ENCODE measurements at places on chromosomes 13 and 19.
A peak's percentile ranks its signal among the peaks of the same experiment; 100 is the strongest.

GRCh38 chr19:16457195-16457953, 14.4 kb downstream of the EPS15L1 start:
- no peak for DNase-seq

GRCh38 chr13:62643799-62644524, 1228.3 kb upstream of the PCDH20 start:
- no peak for DNase-seq

- DNase-seq: no peak
These were observed 48.1 kb downstream of the ZC3H13 start for GRCh38 chr13:46004491-46004890.

DNA sequence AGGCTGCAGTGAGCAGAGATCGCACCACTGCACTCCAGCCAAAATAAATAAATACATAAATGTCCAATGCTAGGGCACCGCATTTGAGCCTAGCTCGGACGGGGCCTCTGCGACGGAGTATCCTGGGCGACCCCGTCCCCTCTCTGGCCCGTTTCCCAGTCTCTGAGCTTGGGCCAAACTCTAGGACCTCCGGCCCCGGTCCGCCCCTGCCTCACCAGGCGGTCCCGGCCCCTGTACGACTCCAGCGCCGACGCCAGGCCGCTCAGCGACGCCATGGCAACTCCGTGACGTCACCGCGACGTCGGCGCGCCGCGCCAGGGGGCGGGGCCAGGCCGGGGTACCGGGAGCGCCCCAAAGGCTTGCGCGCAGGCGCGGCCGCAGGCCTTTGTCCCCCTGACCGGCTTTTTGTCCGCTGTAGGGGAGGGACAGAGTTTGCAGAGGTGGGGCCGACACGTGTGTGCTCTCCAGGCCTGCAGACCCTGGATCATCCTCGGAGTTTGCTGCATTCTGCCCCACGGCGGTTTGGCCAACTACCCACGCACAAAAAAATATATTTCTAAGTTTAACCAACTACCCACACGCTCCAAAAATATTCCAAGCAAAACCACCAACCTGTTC, at the start of gene PEX11G:
Gene PEX11G (minus strand): TSS at position 300 of the 618 bp plus-strand sequence. CDS start 25 bp downstream, at position 275.
- peak; percentile 84 for DNase-seq

DNA sequence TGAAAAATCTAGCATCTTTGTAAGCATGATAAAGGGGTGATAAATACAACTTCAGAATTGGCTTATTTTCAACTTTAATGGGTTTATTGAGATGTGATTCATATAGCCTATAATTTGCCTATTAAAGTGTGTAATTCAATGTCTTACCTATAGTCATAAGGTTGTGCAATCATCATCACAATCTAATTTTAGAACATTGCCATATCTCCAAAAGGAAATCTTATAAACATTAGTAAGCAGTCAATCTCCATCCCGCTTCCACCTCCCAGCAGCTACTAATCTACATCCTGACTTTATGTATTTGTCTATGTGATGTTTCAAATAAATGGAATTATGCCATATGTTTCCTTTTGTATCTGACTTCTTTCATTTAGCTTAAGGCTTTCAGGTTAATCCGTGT, 145.2 kb upstream of the KLHL1 start:
- no peak for DNase-seq

DNA sequence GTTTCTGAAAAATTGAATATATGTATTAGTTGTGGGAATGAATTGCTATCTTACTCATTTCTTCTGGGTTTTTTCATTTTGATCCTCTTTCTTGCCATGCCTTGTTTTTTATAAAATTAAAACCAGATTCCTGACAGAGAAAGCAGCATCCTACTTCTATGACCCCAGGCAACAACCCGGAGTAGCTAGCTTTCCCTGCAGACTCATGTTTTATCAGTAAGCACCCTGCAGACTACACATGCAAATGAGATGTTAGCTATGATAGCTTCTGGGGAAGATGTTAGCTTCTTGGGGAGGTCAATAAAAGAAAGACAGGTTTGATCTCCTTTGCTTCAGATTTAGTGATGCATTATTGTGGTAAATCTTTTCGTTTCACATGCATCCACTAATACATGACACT, 1598.6 kb downstream of the SLITRK5 start:
- DNase-seq: no peak

GRCh38 chr19:4541114-4541805, 1.4 kb upstream of the LRG1 start:
- DNase-seq: peak; percentile 89

DNA sequence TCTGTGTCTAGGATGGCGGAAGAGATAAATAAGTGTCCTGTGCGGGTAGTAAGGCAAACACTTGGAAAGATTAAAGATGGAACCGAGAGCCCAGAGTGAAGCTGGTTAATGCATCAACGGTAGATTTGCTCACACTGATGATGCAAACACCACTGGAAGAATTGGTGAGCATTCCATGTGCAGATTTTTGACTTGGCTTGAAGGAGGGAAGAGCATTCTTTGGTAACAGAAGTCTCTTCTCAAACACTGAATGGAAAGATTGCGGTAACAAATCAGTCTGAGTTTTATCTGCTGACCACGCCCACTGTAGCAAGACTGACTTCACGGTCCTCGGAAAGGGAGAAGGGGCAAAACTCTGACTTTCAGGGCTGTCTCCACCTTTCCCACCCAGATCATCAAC, 112.5 kb downstream of the COL4A1 start:
- DNase-seq: no peak

GRCh38 chr19:43675906-43676305, 5.9 kb upstream of the PLAUR start:
- DNase-seq: no peak

- peak; percentile 3 for DNase-seq
These were observed 347.2 kb downstream of the ZNF536 start for GRCh38 chr19:30719189-30719998.
